ENCODE measurements at places on chromosomes 3 and 15.

GRCh38 chr3:190666821-190667220 lies 152.9 kb downstream of the IL1RAP start:
- DNase-seq, result no peak

- DNase-seq, result no peak
Observed at GRCh38 chr15:88014454-88015160, 241.9 kb downstream of the NTRK3 start.

DNA sequence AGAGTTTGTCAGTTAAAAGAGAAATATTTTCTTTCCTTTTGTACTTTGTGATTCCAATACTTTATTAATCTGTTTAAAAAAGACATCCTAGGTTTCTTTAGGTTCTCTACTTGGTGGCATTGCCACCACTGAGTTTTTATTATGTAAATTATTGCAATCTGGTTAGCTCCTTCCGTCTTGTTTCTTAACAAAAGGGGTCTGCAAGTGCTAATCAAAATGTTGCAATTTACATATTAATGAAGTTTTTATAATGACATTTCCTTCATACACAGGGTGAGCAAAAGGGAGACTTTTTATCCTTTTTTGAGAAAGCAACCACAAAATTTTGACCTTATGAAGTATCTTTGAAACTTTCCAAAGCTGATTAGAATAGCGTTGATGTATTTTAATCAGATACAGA lies 1307.3 kb downstream of the ROBO2 start:
- DNase-seq, result no peak

DNA sequence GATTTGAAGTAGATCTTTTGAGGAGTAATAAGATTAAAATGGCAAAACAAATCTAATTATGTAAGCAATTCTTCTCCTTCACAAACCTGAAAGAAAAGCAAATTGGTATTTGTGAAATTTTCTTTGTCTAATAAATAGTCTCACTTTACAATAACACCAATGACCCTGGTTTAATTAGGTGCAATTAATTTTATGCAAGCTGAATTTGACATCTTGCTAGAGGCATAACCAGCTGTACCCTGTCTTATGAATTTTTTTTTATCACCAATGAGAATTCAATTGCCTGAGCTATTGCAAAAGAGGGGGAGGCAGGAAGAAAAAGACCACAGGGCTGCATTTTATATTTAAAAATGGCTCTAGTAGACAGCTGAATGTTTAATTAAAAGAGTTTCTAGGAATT lies 113.5 kb upstream of the IL12A start:
- no peak for DNase-seq

DNA sequence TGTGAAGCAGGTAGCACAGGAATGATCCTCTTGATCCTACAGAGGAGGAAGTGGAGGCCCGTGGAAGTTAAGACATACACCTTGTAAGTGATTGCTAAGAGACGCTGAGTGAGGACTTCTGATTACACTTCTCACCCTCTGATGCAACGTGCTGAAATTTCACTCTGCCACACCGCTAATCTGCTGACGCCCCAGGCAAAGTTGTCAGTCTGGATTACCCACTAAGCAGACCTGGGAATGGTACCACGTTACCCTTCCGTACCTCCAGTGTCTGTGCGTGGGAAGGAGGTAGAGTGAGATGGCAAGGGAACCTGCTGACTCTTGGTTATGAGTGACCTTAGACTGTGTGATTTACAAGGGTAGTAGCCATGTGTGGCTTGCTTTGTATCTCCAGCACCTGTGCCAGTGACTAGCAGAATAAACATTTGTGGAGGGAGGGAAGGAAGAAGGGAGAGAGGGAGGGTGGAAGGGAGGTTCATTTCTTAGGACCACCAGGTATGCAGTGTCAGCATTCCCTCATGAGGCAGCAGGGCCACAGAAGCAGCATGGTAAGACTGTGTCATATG lies 115.0 kb downstream of the ALDH1A2 start:
- no peak for DNase-seq

DNA sequence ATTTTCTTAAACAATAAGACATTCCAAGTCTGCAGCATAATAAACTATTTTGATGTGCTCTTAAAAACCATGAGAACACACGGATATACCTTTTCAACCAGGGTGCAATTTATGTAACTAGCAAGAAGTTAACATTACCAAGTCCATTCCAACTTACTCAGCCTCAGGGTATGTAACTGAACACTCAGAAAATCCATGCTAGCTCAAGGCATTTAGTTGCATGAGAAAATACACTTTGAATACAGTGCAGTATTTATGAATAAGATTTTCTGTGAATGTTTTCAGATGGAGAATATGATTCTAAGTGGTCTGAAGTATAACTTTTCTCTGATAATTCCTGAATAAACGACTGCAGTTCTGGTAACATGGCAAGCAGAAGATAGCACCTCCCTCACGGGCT lies 124.3 kb downstream of the SNRK start:
- DNase-seq, result no peak

DNA sequence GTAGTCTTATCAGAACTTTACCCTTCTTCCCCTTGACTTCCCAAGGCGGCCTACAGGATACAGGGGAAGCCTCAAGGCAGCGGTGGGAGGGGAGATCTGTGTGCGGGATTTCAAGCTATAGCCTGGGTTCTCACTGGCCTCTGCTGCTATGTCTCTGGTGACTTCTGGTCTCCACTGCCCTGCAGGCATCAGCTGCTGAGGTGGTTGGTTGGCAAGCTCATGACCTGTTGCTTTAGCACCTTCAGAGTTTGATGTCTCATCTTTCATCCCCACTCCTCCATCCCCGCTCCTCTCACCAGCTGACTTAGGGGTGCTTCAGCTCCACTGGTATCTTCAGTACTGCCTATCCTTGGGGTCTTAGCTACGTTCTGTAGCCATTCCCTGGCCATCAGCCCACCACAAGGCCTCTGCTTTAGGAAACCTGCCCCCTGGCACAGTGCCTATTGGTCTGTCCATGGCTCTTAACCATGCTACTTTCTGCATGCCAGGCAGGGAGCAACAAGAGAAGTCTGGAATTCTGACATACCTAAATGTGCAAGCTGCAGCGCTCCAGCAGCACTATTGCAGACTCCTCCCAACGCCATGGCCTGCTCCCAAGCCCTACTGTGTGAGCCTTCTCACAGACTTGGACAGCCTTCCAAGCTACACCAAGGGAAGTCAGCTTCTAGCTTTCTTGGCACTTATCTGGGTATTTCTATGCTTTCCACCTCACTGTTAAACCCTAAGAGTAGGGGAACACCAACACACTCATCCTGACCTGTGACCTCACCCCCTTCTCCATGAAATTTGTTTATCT lies 1.8 kb upstream of the YEATS2 start:
- no peak for DNase-seq

GRCh38 chr3:185744997-185745843 lies 79.6 kb downstream of the IGF2BP2 start:
- DNase-seq, result no peak

- DNase-seq, result peak; percentile 21
Observed at GRCh38 chr3:138187296-138188012, at the start of gene ARMC8. ARMC8 (plus strand) TSS chr3:138187301; CDS start chr3:138187555, 254 bp downstream.

DNA sequence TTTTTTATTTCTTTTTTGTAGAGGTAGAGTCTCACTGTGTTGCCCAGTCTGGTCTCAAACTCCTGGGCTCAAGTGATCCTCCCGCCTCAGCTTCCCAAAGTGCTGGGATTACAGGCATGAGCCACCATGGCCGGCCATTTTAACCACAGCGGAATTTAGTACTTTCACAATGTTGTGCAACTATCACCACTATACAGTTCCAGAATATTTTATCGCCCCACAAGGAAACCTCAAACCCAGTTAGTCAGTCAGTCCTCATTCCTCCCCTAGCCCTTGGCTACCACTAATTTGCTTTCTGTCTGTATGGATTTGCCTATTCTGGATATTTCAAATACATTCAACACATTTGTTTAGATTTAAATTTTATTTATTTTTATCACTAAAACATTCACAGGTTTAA lies 15.5 kb upstream of the HOMER2 start:
- no peak for DNase-seq

- peak; percentile 42 for DNase-seq
Observed at GRCh38 chr3:45870099-45870498, 16.2 kb upstream of the CCR9 start.

DNA sequence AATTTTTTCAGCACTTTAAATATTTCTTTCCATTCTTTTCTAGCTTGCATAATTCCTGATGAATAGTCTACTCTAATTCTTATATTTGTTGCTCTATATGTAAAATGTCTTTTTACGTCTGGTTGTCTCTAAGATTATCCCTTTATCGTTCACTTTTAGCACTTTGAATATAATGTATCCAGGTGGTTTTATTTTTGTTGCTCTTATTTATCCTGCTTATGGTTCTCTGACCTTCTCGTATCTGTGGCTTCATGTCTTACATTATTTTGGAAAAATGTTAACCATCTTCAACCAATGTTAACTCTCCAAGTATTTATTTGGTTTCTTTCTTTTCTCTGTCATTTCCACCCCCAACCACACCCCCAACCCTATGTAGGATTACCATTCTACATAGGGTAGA lies 30.0 kb upstream of the RFX7 start:
- DNase-seq, result no peak

DNA sequence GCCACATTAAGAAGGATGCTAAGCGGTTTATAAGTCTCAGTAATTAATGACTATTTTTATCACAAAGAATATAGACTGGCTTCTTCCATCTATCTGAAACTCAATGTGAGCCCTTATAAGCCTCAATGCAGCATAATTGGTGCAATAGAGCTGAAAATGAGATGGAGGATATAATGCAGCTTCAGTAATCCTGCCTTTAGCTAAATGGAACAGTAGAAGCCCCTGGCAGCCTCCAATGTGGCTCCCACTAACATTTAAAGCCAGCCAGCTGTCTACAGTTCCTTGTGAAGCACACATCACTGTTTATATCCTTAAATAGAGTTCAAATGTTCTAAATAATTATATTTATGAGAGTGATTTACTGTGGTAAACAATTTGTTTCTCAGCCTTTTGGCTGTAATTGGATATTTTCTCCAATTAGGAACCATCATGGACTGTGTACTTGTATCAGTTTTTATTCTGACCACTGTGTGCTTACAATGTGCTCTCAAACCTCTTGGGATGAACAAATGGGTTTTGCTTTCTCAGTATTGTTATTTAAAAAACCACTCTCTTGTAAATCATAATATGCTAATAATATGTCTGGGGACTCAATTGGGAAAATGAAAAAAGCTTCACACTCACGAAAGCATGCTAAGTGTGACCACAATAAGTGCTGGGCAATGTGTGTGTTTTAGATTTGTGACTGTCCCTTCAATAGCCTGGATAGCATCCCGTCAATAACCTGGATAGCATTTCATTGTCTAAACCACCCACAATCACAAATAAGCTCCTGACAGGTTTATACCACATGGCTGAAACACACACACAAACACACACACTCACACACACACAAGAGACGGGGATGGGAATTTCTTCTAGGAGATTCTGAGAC lies 366.6 kb downstream of the GBE1 start:
- DNase-seq, result no peak

GRCh38 chr3:14550651-14551611 lies 10.8 kb upstream of the GRIP2 start:
- no peak for DNase-seq

- DNase-seq, result no peak
Observed at GRCh38 chr3:15851735-15852134, 54.0 kb upstream of the ANKRD28 start.

DNA sequence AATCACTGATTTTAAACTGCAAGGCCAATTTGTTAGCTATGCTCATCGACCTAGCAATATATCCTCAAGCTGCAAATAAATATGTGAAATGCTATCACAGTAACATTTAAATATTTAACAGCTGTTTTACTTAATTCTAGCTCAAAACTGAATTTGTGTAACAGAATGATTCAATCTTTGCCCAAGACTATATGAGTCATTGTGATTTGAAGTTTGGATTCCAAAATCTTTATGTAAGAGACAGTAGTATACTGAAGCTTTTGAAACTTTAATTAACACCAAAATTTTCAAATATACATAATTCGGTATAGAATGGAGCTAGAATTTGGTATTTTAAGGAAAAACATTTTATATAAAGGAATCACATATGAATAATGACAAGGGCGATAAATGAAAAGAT lies 603.0 kb upstream of the ROBO2 start:
- DNase-seq, result no peak

- no peak for DNase-seq
Observed at GRCh38 chr3:41138146-41138545, 61.2 kb upstream of the CTNNB1 start.

DNA sequence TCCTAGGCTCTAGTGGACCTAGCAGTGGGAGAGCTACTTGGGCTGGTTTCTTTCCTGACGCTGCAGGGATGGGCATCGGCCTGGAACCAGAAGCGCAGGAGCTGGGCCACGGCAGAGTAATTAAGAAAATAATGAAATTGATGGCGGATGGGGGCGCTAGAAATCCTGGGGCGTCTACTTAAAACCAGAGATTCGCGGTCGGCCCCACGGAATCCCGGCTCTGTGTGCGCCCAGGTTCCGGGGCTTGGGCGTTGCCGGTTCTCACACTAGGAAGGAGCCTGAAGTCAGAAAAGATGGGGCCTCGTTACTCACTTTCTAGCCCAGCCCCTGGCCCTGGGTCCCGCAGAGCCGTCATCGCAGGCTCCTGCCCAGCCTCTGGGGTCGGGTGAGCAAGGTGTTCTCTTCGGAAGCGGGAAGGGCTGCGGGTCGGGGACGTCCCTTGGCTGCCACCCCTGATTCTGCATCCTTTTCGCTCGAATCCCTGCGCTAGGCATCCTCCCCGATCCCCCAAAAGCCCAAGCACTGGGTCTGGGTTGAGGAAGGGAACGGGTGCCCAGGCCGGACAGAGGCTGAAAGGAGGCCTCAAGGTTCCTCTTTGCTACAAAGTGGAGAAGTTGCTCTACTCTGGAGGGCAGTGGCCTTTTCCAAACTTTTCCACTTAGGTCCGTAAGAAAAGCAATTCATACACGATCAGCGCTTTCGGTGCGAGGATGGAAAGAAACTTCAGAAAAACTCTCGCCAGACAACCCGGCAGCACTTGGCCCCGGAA lies 6.1 kb downstream of the SOX14 start:
- DNase-seq, result no peak

DNA sequence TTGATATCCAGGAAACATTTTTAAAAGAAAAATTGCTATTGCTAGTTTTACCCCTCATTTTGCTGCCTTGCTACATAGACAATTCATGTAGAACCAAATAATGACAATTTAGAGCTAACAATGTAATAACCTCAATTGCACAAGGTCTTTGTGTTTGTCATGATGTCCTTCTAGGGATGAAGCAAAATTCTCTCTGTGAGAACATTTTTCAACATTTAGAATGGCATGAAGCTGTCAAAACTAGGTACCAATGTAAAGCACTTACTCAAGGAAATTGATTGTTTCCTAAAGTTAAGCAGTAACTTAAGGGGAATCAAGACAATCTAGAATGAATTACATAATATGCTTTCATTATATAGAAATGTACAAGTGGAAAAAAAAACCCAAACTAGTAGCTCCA lies 7.9 kb upstream of the FGF7 start:
- DNase-seq, result no peak

Data from activated CD4-positive, alpha-beta T cell treated with anti-CD3 and anti-CD28 coated beads, Interleukin-2, Interleukin-4, amounts not matched to agents 100 ng/mL and 50 ng/mL, durations not matched to agents 16 hours and 8 hours (primary cell).